IMR-90 (cell line): ENCODE measurements at places on chromosomes 1 and 21. TPM values are rescaled to one million over a fixed set of nuclear protein-coding genes. Genes with fewer than 3 reads are reported as not detected.

DNA sequence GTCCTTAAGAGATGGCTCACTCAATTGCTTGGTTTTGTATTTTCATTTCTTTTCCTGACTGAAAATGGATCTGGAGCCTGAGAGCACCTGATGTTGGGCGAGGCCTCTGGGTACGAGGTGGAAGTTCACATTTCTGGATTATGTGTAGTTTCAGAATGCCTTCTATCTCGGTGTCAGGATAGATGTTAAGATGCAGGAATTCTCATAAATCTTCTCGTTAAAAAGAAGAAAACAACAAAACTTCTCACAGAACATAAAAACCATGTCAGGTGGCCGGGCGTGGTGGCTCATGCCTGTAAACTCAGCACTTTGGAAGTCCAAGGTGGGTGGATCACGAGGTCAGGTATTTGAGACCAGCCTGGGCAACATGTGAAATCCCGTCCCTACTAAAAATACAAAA, 101.8 kb downstream of the RHOU start:
- no peak for DNase-seq

DNA sequence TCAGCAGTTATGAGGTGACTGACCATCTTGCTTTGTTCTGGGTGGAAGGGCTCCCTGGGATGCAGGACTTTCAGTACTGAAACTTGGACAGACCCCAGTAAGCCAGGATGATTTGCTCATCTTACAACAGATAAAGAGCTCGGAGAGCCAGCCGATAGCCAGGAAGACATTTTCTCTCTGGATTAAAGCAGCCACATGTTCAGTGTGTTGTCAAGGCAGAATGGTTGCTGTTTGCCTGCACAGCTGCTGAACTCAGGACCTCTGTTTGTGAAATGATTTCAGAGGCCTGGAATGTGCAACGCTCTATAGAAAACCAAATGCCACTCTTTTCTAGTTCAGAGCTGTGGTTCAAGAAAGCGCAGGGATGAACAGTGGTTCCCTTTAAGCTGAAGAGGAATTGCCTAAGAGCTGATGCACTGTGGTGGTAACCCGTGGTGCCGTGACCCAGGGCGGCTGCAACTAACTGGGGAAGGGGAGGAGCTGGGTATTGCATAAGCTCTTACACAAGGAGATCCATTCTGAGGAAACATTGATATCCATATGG, 40.7 kb downstream of the CASQ2 start:
- peak; percentile 75 for DNase-seq

GRCh38 chr1:228984646-228985631, 249.7 kb downstream of the RHOU start:
- no peak for DNase-seq

DNA sequence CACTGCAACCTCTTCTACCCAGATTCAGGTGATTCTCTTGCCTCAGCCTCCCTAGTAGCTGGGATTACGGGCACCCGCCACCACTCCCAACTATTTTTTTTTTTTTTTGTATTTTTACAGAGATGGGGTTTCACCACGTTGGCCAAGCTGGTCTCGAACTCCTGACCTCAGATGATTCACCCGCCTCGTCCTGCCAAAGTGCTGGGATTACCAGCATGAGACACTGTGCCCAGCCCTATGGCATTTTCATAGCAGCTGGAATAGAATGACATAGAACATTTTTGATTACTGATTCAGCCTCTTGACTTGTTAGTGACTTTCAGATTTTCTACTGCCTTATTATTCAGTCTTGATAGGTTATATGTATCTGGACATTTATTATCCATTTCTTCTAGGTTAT, 1046.2 kb downstream of the AMY1C start:
- no peak for DNase-seq

DNA sequence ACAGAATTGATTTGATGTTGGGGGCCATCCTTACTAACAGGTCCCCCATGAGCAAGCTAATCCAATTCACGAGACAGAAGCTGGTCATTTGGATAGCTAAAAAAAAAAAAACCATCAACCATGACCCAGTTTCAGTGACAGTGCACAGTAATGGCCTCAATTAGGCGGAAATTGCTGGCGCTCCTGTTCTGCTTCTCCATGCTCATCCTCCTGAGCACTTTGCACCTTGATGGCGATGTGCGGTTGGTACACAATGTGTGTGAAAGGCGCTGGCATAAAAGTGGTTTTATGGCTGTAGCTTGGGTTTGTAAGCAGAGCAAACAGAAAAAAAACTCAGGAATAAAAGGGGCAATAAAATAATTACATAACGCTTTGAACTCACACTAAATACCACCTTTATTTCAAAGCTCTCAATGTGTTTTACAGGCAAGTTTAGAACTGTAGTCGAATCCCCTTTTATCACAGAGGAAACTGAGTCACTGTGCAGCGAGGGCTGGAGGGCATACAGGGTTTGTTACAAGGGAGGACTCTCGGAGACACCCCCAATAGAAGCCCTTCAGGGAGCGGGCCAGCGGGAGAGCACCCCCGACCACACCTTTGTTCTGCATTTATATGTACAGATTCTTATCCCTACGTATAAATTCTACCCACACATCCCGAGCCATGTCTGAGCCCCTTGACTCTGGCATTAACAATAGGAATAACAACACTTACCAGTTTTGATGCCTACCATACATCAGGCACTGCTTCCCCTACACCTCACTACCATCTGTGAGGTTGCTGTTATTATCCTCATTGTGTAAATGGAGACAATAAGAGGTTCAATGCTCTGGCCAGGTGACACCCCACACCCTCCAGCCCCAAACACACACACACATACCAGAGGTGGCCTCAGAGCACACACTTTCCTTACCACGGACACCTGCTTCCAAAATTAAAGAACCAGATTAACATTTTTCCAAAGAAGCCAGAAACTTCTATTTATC, 213.5 kb upstream of the IRF2BP2 start:
- DNase-seq: no peak

DNA sequence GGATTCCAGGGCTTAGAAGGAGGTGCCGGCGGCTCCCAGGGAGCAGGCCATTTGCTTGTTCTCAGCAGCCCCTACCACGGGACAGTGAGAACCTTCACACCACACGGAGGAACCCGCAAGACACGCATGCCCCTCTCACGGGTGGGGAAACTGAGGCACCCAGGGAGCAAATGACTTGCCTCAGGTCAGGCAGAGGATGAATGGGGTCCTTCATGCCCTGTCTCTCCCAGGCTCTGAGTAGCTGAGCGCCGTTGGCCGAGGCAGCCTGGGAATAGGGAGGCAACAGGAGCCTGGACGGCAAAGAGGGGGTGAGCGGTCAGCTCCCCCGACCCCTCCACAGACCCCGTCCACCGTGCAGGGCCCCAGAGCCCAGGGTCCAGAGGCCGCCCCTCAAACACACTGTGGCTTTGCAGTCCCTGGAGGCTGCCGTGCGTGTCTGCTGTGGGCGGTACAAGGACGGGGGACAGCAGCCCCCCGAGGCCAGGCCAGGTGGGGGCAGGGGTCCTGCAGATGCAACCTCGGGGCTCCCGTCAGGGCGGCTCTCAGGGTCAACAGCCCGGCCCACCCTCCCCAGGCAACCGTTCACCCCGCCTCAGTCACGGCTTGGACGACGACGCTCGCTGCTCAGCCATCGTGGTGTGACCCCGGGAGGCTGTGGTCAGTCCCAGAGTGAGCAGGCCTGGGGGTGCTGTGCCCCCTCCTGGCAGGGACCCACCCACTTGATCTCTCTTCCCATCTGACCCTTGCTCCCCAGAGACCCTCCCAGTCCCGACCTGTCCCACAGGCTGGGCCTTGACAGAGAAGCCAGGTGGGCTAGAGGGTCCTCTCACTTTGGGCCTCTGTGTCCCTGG, 15.8 kb upstream of the COL6A2 start:
- DNase-seq: no peak

- no peak for DNase-seq
These were observed 83.9 kb upstream of the SGIP1 start for GRCh38 chr1:66450043-66450514.

GRCh38 chr1:82806133-82806532, 1005.4 kb downstream of the ADGRL2 start:
- no peak for DNase-seq

DNA sequence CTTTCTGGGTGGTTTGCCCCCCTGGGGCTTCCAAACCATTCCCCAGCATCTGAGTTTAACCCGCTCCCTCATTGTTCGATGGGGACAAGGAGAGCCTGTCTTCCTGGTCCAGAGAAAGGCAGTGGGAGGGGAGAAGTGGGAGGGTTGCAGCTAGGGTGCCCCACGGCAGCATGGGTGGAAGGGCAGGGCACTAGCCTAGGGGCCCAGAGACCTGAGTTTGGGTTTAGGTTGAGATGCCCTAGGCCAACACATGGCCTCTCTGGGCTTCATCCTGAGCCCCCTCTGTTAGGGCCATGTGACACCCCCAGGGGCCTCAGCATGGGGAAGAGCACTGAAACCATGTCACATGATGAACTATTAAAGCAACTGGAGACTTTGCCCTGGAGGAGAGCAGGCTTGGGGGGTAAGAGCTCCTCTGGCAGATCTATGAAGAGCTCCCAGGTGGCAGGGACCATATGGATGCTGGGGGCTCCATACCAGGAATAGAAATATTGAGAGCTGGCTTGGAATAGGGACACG, 9.7 kb upstream of the RUNX3 start:
- DNase-seq: no peak

GRCh38 chr1:86956221-86956620, 41.8 kb downstream of the HS2ST1 start:
- DNase-seq: no peak

- peak; percentile 75 for DNase-seq
These were observed 23.8 kb downstream of the TSEN15 start for GRCh38 chr1:184075055-184076029.

DNA sequence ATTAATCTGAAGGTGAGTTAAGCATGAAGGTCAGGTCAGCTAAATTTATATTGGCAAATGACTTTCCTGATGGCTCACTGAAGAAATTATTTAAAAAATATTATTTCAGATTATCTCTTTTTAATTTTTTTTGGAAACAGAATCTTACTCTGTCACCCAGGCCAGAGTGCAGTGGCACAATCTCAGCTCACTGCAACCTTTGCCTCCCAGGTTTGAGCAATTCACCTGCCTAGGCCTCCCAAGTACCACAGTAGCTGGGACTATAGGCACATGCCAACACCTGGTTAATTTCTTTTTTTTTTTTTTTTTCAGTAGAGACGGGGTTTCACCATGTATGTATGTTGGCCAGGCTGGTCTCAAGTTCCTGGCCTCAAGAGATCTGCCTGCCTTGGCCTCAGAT, 976.7 kb downstream of the TTLL7 start:
- DNase-seq: no peak

GRCh38 chr1:2604156-2604843, 17.7 kb downstream of the PRXL2B start:
- DNase-seq: no peak

- no peak for DNase-seq
These were observed at the start of gene DRAXIN for GRCh38 chr1:11691302-11691914. Gene DRAXIN, plus strand, starts transcription at chr1:11691710. Its CDS starts 14,549 bp downstream, at chr1:11706259.

DNA sequence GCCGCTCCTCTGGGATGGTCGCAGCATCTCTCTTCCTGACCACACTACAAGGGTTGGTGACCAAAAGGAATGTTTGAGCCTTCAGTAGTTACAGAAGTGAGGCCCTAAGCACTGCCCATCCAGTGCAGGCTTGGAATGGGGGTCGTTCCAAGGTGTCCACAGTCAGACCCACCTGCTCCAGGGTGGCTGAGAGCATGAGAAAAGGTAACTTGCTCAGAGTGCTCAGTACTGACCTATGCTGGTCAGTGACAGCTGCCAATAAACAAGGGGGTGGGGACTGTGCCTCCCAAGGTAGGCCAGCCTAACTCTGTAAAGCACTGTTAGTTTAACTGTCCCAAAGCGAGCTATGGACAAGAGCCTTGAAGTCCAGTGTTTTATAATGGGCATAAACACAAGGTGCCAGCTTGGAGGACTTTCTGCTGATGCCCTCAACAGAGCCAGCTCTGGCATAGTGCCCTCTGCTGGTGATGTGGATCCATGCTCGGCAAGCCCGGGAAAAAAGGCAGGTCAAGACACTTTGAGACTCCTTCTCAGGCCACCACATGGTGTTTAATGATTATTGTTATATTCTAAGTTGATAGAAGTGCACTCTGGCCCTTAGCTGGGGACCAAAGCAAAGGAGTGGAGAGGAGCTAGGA, 78.1 kb upstream of the DNAH14 start:
- peak; percentile 37 for DNase-seq

DNA sequence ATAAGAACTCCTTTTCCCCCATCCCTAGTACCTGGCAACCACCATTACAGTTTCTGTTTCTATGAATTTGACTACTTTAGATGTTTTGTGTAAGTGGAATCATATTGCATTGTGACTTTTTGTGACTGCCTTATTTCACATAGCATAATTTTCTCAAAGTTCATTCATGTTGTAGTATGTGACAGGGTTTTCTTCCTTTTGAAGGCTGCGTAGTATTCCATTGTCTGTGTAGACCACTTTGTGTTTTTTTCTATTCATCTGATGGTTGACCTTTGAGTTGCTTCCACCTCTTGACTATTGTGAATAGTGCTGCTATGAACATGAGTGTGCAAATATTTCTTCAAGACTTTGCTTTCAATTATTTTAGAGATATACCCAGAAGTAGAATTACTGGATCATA, 225.8 kb upstream of the L1TD1 start:
- DNase-seq: no peak

GRCh38 chr21:45011911-45012661, 62.3 kb upstream of the ADARB1 start:
- peak; percentile 94 for DNase-seq

- DNase-seq: no peak
These were observed 28.2 kb upstream of the SLC30A1 start for GRCh38 chr1:211606914-211607753.

DNA sequence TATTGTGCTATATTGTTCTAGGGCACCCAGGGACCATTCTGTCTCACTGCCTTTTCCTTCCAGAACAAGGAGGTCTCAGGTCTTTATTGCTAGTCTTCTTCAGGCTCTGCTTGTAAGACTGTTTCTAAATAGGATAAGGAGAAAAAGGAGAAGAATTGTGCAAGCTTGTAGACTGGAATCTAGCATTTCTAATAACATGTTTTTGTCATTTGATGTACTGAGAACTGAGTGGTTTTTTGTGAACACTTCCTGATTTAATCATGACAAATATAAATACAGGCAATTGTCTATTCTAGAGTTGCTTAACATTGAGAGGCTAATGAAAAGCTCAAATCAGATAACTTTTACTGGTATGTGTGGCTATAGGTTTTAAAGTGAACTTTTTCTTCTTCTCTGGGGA, 77.6 kb downstream of the CLIC4 start:
- DNase-seq: no peak

DNA sequence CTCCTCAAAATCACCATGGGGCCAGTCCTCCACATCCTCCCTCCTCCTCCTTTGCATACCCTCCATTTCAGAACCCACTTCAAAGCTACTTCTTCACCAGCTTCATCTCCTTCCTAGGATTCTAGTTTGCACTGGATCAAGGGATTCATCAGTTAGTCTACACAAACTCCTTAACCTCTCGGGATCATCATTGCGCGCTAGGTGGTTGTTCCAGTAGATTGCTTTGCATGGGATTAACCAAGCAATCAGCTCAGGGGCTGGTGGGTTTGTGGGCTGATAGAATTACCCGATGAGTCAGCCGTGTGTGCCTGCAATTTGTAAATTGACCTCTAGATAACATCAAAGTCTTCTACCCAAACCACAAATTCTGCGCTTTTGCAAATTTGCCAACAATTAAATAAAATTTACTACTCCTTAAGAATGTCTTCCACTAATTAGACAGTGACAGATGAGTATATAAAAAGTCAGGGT, 7.7 kb downstream of the KANK4 start:
- DNase-seq: no peak

The ANGPTL3 gene
- total RNA-seq: not detected in 2 replicates

The RAB7B gene
- total RNA-seq: 9.1 and 10.6 TPM in 2 replicates

The HMCN1 gene
- total RNA-seq: 7.8 and 11.7 TPM in 2 replicates

The SGIP1 gene
- 27.1 and 43.6 TPM in 2 replicates for total RNA-seq

The HES4 gene
- 1.4 and 3.1 TPM in 2 replicates for total RNA-seq

The DAB1 gene
- 0.18 and 0.56 TPM in 2 replicates for total RNA-seq

The WDR77 gene
- 73.6 and 80.8 TPM in 2 replicates for total RNA-seq

The PTGS2 gene
- total RNA-seq: 4.8 and 6.9 TPM in 2 replicates

The RNF11 gene
- total RNA-seq: 63.3 and 119 TPM in 2 replicates

The CYP4X1 gene
- total RNA-seq: not detected in 2 replicates

The CYP4Z1 gene
- total RNA-seq: not detected in 2 replicates
